ENCODE measurements at places on chromosomes 4 and X. TPM values are rescaled to one million over a fixed set of nuclear protein-coding genes. Genes with fewer than 3 reads are reported as not detected.
A peak's percentile ranks its signal among the peaks of the same experiment; 100 is the strongest.

- DNase-seq: no peak
Observed at GRCh38 chr4:84342161-84342560, 156.9 kb downstream of the NKX6-1 start.

DNA sequence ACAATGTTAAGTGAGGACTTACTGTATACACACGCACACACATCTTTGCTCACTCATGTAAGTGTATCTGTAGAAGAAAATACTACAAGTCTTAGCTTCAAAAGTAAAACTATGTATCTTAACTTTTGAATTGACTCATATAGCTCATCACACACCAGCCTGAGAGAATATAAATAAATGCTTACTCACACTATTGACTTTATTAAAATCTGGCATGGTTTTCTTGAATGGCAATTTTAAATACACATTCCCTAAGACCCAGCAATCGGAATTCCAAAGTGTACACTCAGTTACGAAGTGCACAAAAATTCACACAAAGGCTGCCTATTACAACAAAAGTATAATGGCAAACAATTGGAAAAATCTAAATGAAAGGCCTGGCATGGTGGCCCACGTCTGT, 2.0 kb downstream of the ERCC6L start:
- DNase-seq: no peak

GRCh38 chrX:41192880-41193279, 107.6 kb downstream of the USP9X start:
- peak; percentile 68 for DNase-seq

DNA sequence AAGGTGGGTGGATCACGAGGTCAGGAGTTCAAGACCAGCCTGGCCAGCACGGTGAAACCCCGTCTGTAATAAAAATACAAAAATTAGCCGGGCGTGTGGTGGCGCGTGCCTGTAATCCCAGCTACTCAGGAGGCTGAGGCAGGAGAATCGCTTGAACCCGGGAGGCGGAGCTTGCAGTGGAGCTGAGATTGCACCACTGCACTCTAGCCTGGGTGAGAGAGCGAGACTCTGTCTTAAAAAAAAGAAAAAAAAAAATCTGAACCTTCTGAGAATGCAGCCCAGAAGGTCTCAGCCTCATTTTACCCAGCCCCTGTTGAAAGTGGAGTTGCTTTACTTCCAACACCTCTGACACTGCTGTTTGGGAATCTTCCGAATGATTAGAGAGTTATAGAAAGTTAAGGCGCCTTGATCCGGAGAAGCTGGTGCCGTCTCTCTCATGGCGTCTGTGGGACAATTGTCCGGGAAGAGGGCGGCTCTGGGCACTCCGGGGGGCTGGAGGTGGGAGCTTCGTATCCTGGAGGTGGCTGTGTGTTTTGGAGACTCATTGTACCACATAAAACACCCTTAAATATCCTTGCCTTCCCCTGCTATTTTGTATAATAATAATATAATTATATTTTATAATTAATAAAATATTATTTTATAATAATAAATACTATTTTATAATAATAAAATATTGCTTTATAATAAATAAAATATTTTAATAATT, 92.7 kb upstream of the PPP2R3B start:
- no peak for DNase-seq

DNA sequence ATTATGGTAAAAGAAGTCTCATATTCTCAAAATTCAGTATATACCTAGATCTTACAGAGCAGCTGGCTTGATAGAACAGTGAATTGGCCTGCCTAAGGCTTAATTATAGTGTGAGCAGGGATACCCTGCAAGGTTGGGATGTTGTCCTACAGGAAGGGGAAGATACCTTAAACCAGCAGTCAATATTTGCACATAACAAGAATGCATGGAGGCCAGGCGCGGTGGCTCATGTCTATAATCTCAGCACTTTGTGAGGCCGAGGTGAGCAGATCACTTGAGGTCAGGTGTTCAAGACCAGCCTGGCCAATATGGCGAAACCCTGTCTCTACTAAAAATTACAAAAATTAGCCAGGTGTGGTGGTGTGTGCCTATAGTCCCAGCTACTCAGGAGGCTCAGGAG, 58.7 kb upstream of the ABCG2 start:
- no peak for DNase-seq

DNA sequence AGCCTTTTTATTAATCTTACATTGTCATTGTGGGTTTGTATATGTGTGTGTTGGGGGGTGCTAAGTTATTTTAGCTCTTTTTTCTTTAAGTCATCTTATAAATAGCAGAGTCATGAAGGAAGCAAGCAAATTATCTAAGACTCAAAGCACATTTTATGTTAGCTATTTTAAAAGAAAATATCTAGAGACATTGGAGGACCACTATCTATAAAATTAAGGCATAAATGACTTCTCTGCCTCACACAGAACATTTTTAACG, 3.7 kb upstream of the PPBP start:
- DNase-seq: no peak

Gene NIPAL1
- polyA plus RNA-seq: 3.2 TPM

Measured in foreskin keratinocyte (primary cell).